ENCODE measurements at places on chromosomes 16 and 17.

- DNase-seq: no peak
These were observed 12.4 kb downstream of the RAB5C start for GRCh38 chr17:42142371-42142896.

DNA sequence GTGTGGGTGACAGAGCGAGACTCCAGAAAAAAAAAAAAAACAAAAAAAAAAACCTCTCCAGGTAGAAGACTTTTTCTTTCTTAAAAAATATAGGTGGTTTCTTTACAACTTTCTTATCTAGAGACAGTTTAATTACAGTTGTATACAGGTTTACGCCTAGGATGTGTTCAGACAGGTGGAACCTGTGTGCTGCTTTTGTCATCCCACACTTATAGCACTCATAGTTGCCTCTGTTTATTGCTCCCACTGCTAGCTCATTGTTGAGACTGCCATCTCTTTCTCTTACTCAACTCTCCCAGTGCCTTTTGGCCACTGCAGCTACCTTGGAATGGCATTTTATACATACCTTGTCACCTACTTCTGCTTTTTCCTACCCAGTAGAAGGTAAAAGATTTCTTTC lies 19.1 kb upstream of the MED9 start:
- no peak for DNase-seq

GRCh38 chr17:42709561-42709960 lies 27.2 kb downstream of the CNTNAP1 start:
- no peak for DNase-seq

DNA sequence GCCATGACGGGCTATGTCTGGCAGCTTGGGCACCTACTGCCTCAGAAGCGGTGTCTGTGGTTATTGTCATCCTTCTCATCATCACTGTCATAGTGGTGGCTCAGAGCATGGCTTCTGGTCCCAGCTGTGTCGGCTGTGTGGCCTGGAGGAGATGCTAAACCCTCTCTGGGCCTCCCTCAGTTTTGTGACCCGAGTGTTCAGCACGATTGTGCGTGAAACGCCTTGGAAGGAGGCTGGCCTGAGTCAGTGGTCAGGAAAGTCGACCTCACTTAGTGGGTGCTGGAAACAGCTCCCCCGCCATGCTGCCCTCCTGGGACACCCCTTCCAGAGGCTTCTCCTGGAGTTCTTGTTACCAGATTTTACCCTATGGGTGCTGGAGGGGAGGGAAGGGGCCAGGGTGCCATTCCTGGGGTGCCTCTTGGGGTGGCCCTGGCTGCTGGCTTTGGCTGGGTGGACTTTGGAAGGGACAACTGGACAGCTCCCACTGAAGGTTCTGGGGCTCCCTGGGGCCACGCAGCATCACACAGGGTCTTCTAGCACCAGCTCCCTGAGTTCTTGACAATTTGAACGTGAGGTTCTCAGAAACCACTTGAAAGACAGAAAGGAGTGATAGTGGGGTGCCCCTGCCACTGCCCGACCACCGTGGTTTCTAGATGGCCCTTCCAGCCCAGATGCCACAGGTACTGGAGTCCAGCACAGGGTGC lies 226.5 kb upstream of the GSE1 start:
- DNase-seq: no peak

DNA sequence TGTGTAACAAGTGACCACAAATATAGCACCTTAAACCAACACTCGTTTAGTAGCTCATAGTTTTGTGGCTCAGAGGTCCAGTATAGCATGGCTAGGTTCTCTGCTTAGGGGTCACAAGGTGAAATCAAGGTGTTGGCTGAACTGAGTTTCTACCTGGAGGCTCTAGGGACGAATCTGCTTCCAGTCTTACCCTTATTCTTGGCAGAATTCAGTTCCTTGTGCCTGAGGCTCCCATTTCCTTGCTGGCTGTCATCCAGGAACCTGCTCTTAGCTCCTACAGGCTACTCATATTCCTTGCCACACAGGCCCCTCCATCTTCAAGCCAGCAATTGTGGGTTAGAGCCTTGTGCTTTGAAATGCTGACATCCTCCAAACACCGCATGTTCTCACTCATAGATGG lies 212.3 kb upstream of the CDH13 start:
- DNase-seq: no peak

DNA sequence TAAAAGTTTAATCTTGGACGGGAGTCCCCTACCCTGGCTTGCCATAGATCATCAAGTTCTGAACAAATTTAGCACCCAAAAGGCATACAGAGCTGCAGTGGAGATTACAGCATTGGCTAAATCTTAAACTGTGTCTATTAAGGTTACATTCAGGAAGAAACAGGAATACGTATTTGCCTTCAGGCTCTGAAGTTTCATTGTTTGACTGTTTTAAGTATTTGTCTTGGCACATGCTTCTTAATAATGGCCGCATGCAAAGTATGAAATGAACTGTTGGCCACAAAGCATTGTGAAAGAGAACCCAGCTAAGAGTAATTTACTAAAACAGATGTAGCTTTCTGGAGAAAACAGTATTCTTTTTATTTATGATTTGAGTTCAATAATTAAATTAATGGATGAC lies 63.9 kb upstream of the CNEP1R1 start:
- no peak for DNase-seq

DNA sequence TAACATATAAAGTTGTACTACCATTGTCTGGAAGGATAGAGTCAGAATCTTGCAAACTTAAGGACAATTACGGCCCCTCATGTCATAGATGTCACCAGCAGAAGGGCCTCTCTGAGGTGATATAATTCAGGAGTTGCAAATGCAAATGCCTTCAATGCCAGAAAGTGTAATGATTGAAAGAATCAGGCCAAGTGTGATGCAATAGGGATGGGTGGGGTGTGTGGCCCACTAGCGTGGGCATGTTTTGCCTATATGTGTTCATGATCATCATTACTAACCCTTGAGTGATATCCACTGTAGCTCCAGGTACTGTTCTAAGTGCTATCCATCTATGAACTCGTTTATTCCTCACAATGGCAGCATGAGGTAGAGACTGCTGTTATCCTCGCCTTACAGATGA lies 1.1 kb downstream of the DHRS7C start:
- no peak for DNase-seq

DNA sequence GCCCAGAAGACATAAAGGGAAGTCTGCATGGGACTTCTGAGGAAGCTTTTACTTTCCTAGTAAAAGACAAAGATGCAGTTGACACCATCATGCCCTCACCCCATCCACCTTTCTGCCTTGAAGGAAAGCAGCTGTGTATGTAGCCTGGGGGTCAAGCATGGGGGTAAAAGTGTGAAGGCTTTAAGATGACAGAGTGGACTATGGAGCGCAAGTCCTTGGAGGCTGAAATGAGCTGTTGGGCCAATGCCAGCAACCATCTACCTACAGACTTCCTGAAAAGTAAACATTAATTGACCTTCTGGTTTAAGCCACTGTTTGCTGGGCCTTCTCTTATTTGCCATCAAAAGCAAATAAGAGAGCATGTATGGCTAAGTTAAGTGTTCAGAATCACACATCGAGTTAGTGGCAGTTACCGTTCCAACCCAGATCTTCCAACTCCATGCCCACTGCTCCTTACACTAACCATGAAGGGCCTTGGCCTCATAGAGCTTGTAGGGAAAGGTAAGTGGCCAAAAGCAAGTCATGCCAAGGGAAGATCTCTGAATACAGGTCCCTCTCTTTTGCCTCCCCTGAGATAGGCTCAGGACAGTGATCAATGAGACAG lies 30.0 kb downstream of the SLC13A5 start:
- no peak for DNase-seq

DNA sequence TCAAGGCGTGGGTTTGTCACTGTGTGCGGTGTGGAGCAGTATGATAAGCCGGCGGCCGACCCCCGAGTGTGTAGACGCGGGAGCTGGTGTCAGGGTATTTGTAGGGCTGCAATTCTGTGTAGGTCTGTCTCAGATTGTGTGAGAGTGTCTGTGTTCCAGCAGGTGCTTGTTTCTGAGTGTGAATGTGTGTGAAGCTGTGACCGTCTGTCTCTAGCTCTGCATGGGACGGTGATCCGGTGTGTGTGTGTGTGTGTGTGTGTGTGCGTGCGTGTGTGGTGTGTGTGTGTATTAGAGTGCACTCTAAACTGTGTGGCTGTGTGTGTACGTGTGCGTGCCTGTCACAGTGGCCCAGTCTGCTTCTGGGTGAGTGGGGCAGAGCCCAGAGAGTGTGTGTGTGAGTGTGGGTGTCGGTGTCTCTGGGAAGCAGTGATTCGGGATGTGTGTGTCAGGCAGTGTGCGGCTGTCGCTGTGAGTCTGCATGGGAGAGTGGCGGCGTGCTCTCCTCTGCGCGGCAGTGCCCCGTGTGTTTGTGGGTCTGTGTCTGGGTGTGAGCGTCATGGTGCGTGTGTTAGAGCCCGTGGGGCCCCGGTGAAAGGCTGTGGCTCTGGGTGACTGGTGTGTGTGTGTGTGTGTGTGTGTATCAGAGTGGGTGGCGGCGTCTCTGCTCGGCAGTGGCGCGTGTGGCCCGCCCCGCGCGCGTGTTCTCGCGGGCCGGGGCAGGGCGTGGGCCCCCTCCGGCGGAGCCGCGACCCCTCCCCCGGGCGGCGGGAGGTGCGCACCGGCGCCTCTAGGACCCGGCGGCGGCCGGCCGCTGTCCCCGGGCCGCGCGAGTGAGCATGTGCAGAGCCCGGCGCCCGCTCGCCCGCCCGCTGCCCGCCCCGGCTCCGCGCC lies at the start of gene WSCD1:
WSCD1 (plus strand) TSS at position 841 of the 891 bp plus-strand sequence. CDS start 10,280 bp downstream, outside the sequence.
- no peak for DNase-seq

DNA sequence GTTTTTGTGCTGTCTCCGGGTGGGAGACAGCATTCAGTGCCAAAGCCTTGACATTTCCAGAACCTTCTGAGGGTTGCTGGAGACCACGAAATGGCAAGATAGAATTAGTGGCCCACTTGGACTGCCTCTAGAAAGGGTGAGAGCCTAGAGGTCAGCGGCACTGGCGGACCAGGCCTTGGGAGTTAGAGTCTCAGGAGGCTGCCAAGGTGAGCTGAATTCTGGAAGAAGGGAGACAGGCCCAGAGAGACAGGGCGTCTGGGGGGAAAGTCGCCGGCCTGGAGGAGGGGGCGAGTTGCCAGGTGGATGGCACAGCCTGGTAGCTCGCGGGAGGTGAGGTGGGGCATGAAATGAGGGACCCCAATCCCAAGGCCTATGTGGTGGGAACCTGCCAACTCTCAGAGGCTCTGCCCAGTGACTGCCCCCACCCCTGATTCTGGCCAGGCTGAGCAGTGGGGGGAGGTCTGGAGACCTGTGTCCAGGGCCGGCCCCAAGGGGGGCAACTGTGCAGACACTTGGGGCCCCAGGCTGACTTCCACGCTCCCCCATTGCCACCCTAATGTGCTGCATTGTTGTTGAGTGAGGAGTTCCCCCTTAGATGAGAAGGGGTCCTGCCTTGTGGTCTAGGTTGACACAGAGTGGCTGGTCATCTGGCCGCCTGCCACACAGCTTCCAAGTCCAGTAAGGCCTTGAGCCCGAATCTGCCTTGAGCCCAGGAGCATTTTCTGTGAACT lies 211.1 kb upstream of the CIBAR2 start:
- no peak for DNase-seq

GRCh38 chr17:12985431-12986293 lies 32.2 kb downstream of the ELAC2 start:
- DNase-seq: no peak

- no peak for DNase-seq
These were observed 7.3 kb downstream of the PROCA1 start for GRCh38 chr17:28704219-28704858.

DNA sequence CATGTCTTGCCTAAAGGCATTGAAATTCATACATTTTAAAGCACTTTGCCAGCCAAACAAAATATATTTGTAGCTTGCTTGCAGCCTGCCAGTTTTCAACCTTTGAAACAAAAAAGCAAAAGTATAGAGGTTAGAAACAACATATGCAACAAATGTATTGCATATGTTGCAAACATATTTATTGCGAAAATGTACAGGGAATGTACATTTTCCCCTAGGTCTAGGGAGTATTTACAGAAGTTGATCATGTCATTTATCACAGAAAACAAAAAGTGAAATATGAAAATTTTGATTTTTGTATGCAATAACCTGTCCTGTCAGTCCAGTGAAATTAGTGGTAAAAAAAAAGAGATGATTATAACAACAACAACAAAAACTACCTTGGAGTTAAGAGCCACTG lies 171.5 kb downstream of the SPECC1 start:
- DNase-seq: no peak

DNA sequence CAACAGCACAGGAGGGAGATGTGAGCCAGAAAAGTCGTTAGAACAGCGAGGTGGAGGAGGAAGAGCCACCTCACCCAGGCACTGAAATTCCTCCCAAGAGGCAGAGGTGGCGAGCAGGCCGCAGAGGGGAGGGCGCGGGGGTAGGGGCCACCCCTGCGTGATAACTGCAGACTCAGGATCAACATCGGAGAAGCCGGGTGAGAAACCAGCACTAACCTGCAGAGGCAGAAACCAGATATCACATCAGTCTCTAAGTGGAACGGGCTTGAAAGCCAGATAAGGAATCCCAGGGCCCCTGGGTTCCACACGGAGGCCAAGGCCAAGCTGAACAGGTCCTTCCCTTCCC lies 39.4 kb upstream of the ZC3H18 start:
- no peak for DNase-seq

DNA sequence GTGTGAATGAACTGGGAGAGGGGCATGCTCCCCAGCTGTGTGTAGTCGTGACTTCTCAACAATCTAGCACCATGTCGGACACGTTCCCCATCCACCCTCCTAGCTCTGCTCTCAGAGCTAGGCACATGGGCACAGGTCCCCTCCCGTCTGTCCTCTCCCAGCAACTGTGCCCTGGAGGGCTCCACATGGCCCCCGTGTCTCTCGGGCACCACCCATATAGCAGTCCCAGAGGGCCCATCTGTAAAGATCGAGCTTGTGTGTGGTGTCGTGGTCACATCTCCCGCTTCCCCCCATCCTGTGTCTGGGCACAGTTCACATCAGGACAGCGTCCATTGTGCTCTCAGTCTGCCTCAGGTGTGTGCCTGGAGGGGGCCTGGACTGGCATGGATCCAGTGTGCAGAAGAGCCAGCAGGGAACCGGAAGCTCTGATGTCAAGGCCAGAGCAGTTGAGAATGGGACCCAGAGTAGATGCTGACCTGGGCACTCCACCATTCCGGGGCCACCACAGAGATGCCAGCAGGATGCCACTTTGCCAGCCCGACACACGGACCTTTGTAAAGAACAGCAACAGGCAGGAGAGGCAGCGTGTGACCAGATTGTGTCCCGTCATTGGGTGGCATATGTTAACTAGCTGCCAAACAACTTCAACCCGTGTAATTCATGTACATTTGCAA lies 55.7 kb downstream of the MARF1 start:
- no peak for DNase-seq

GRCh38 chr16:77500286-77500598 lies 65.4 kb upstream of the ADAMTS18 start:
- DNase-seq: no peak

- no peak for DNase-seq
These were observed 49.7 kb upstream of the ITGA2B start for GRCh38 chr17:44439168-44439567.

DNA sequence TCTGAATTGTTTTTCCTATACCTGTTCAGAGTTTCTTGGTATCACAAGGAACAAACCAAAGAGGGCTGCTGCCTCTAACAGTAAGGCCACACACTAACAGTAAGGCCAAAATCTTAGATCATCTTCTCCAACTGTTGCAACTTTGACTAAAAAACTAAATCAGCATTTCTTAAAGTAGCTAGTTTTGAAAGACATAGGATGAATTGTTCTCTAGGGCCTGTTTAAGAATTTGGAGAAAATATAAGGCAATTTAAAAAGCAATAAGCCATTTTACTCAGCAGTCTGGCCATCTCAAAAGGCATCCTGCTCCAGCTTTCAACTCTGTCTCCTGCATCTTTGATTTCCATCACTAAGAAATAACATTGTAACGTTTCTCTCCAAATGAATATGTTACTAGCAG lies 105.0 kb upstream of the MON1B start:
- no peak for DNase-seq

- no peak for DNase-seq
These were observed 504 bp upstream of the COPRS start for GRCh38 chr17:31859487-31860008.

- DNase-seq: no peak
These were observed 16.6 kb downstream of the PDILT start for GRCh38 chr16:20387978-20388377.
